Activated T-cell treated with anti-CD3 and anti-CD28 coated beads, Interleukin-2, amount 50 U/mL, for 72 hours (primary cell): ENCODE measurements at places on chromosomes 4 and X. TPM values are rescaled to one million over a fixed set of nuclear protein-coding genes. Genes with fewer than 3 reads are reported as not detected.

GC gene
- total RNA-seq: not detected

DNA sequence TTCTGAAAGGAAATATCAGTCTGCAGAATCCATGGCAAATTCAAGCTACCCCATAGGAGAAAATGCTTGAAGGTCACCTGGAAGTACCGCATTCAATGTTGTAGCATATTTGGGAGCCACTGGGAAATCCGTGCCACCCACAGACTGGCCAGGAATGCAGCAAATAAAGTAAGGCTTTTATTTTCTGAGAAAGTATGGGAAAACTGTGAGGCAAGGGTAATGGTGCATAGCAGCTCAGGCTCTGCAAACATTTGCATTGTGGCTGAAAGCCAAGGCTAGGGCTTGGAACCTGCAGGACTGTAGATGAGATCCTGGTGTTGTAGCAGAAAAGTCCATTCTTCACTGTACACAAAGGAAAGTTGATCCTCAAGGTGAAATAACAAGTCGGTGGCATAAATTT lies 450.9 kb upstream of the NR3C2 start:
- DNase-seq: no peak

- no peak for DNase-seq
These were observed 75.5 kb downstream of the CASP3 start for GRCh38 chr4:184573701-184574100.

ABCD1 gene
- total RNA-seq: 8.0 TPM

DCLK2 gene
- 0.12 TPM for total RNA-seq

DNA sequence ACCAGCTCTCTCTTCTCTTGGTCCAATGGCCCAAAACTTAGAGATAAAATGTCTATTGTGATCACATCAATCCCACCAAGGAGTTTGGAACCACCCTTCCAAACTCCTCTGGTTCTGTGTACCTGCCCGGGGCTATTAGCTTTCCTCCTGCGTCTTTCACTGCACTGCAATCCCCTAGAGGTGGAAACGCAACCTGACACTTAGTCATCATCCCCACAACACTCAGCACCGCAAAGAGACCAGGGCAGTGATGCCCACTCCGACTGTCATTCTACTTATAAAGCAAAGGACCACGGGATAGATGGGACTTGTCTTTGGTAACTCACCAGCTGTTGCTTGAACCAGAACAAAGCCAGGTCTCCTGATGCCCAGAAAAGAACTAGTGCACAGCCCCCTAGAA lies 22.0 kb downstream of the AFAP1 start:
- no peak for DNase-seq

GRCh38 chr4:139665079-139665689 lies 435 bp upstream of the MGST2 start:
- no peak for DNase-seq

GRCh38 chrX:124030520-124030919 lies 69.0 kb downstream of the STAG2 start:
- DNase-seq: no peak

H2AZ1 gene
- 443 TPM for total RNA-seq

DNA sequence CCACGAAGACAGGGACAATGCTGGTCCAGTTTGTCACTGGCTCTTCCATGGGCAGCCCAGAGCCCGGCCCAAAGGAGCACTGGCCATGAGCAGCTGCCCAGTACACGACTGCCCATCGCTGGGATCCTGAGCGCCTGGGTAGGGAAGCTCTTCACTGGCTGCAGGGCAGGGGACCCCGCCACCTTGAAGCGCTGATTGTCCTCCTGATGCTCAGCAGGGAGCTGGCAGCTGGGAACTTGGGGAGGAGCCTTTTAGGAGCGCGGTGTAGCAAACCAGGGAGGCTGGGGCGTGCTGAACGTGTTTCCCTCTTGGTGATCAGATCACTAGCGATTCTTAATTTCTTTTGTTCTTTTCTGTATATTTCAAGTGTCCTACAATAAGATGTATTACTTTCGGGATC lies 1.8 kb downstream of the L1CAM start:
- DNase-seq: no peak

PTCHD1 gene
- not detected for total RNA-seq

- peak; percentile 38 for DNase-seq
These were observed 934 bp downstream of the ZNF41 start for GRCh38 chrX:47482065-47482511.

GRCh38 chr4:37758226-37758625 lies 68.3 kb upstream of the PGM2 start:
- DNase-seq: no peak

CCSER1 gene
- not detected for total RNA-seq

DNA sequence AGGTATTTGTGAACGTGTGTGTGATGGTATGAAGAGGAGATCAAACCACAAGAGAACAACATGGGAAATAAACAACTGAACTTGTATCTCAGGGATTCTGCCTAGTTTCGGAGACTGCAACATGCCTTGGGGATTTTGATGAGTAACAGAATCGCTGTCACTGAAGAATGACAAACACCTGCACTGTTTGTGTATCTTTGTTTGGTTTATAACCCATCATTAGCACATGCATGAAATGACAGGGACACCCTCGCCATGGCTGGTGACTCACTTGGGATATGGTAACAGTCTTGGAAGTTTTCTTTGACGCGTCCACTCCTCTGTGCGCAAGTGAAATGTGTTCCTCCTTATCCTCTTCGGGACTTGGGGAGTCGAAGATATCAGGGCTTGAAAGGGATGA lies 30.3 kb upstream of the MAP3K15 start:
- DNase-seq: no peak

GRCh38 chr4:98522062-98522461 lies 136.3 kb downstream of the TSPAN5 start:
- no peak for DNase-seq

GRCh38 chrX:101062176-101062575 lies 10.3 kb upstream of the TRMT2B start:
- no peak for DNase-seq

DNA sequence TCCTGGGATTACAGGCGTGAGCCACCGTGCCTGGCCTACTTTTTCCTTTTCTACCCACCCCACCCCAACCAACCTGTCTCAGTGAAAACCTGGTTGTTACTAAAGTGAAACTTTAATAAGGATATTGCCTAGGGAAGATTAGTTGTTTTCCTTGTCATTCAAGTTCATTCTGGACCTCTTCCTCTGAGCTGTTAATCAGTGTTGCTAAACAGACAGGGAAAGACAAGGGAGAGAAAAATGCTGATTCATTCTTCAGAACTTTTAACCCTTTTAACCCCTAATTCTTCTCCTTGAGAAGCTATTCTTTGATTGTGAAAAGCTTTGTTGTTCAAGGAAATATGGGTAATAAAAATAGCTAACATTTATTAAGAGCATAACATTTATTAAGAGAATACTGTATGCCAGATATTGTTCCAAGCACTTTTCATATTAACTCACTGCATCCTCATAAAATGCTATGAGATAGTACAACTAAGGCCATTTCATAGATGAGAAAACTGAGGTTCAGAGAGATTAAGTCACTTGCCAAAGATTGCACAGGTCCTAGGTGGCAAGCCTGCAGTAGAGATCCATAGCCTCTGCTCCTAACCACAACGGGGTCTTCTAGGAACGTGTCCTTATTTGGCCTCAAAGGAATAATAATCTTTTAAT lies 34.8 kb downstream of the OSTC start:
- no peak for DNase-seq

GRCh38 chrX:40167850-40168479 lies 70.2 kb upstream of the BCOR start:
- DNase-seq: no peak

TAF7L gene
- not detected for total RNA-seq

DNA sequence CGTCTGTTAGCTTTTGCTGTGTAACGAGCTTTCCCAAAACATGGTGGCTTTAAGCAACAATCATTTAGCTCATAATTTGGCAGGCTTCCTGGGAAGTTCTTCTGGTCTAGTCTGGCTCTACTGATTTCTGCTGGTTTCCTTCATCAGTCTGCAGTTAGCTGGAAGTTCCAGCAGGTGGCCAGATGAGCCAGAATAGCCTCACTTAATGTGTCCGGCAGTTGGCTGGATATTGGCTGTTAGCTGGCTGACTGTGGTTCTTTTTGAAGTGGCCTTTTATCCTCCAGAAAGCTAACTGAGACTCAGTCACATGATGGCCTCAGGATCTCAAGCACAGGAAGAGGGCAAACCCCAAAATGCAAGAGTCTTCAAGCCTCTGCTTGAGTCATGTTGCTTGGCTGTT lies 34.9 kb downstream of the FTHL17 start:
- peak; percentile 18 for DNase-seq

GRCh38 chrX:39903343-39903742 lies 194.4 kb downstream of the BCOR start:
- DNase-seq: no peak

- DNase-seq: no peak
These were observed 95.4 kb downstream of the FUNDC1 start for GRCh38 chrX:44447214-44447613.

DNA sequence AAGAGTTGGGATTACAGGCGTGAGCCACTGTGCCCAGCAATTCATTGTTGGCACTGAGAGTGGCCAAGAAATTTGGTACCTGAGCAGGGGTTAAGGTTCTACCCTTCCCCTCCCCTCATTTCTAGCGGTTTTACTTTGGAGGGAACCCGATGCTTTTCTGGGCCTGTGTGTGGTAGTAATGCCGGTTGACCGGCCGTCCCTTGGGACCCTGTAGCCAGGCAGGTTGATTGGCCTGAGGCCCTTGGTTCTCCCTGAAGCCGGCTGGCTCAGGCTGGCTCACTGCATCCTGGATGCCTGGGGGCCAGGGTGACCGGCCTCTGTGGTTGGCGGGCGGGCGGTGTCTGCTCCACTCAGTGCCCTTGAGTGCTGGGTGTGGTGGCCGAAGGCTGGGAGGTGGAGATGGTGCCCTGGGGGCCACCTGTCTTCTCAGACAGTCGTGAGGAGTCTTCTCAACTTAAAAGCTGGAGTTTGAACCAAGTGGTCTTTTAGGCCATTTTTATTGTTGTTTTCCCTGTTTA lies 45.6 kb downstream of the RGS12 start:
- DNase-seq: no peak

DNA sequence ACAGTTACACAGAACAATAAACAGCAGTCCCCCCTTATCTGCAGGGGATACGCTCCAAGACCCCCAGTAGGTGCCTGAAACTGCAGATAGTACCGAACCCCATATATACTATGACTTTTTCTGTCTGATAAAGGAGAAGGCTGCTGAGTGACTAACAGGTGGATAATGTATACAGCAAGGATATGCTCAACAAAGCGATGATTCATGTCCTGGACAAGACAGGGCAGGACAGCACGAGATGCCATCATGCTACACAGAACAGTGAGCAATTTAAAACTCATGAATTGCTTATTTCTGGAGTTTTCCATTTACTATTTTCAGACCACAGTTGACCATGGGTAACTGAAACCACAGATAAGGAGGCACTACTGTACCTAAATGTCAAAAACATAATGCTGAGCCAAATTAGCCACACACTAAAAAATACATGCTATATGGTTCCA lies 76.1 kb downstream of the MANBA start:
- DNase-seq: no peak

NIPAL1 gene
- 1.6 TPM for total RNA-seq
